Stimulated activated CD8-positive, alpha-beta memory T cell treated with anti-CD3 and anti-CD28 coated beads, Interleukin-15, amount 100 ng/mL, for 24 hours (primary cell): ENCODE measurements at places on chromosomes 4 and X.

DNA sequence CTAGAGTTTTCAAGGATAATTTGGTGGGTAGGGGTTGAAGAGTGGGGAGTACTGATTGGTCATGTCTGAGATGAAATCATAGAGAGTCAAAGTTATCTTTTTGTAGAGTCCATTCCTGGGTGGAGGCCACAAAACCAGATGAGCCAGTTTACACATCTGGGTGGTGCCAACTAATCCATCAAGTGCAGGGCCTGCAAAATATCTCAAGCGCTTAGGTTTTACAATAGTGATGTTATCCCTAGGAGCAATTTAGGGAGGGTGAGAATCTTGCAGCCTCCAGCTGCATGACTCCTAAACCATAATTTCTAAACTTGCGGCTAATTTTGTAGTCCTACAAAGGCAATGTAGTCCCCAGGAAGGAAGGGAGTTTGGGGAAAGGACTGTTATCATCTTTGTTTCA, 988.3 kb upstream of the LCORL start:
- no peak for DNase-seq

GRCh38 chr4:53598483-53598882, 7.2 kb upstream of the LNX1 start:
- no peak for DNase-seq

DNA sequence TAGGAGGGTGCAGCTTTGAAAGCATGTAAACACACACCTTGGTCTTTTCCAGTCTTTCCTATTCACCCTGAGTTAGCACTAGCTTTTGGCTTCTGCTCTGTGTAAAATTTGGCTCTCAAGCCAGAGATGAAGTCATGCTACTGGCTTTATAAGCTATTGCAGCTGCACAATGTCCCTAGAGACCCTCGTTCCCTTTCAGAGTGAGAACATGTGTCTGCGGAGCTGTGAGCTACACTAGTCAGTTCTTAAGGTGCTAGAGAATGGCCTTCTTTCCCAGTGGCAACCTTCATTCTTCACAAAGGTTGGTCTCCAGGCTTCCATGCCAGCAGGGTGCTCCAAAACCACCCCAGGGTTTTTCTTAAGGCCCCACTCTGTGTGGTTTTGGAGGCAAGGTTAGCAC, 199.1 kb downstream of the SPATA18 start:
- DNase-seq = no peak

DNA sequence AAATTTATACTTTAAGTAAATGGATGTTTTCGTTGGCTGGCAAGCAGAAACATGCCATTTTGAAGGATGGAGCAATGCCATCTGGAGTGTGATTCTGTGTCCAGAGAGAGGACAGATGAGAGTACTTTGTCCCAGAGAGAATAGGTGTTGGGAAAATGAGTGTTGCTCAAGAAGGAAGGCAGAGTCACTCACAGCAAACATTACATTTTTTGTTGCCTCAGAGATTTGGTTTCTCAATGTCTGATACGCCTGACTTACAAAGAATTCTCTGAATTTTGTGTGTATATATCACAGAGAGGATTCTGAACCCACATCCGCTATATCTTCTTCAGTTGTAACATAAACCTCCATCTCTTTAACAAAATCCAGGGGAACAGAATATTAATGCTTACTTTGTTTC, 102.8 kb upstream of the PCDH18 start:
- DNase-seq = no peak

- no peak for DNase-seq
Observed at GRCh38 chr4:80918004-80918403, 112.5 kb upstream of the BMP3 start.

DNA sequence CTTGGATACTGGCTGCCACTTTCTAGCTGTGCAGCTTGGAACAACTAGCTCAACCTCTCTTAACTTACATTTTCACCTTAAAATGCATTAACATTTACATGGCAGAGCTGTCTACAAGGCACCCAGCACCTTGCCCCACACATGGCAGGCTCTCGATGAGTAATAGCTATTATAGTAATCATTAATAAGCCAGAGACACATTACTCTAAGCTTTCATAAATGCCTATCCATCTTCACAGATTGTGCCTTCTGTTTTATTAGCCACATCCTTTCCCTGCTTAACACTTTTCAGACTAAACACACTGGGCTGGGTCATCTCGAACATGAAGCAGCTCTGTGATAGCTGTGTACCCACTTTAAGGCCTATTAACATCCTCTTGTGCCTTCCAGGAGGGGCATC, 83.8 kb upstream of the UCP1 start:
- DNase-seq = no peak

DNA sequence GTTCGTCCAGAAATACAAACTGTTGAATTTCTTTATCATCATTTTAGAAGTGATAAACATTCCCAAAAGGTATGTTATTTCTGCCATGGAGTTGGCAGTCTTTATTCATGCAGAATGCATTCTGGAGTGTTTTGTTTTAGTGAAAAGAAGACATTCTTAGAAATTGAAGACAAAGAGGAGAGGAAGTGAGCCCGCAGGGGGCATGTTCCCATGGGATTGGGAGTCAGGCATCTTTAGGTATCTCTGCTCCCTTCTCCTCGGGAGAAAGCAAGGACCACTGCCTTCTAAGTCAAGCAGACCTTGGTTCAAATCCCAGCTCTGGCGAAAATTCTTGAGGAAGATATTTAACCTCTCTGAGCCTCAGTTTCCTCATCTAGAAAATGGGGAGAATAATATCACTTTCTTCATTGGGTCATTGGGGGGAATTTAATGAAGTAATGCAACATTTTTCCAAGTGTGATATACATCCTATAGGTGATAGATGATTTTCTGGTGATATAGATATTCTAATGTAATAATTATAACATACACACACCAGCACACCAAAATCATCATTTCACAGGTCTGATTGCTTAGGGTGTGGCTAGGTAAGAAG, 26.5 kb upstream of the CHRNA9 start:
- DNase-seq = no peak

DNA sequence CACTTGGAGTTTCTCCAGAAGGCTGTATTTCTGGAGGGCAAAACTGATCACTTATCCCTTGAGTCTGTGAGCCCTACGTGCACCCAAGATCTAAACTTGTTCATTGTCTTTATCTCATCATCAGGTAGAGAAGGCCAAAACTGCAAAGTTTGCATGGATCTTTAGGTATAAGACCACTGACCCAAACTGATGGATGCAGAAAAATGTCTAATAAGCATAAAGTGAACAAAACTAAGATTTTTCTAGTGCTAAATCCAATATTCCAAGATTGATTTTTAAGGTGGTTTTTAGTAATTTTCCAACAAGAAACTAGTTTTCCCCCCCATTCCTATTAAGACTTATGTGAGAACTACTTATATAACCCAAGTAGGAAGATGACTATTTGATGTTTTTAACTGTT, 2.0 kb downstream of the TMSB15A start:
- DNase-seq = no peak

DNA sequence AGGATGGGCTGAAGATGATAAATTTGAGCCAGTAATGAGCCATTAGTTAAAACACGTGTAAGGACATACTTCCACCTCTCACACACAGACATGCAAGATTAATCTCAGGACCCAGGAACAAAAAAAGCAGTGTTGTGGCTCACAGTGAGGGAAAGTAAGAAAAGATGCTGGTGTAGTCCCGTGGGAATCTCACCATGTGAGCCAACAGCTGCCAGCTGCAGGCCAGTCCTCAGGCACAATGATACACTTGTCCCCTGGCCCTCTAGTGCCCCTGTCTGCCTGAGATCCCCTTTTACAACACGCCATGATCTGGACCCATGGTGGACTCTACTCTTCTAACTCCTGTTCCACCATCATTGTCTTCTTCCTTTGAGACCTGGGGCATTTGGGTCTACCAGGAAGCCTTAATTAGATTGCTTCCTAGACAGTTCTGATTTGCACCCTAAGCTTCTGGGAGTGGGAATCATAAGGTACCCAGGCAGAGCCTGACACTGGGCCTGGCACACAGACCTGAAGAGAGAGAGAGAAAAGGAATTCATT, 194.7 kb downstream of the STIM2 start:
- DNase-seq = no peak

DNA sequence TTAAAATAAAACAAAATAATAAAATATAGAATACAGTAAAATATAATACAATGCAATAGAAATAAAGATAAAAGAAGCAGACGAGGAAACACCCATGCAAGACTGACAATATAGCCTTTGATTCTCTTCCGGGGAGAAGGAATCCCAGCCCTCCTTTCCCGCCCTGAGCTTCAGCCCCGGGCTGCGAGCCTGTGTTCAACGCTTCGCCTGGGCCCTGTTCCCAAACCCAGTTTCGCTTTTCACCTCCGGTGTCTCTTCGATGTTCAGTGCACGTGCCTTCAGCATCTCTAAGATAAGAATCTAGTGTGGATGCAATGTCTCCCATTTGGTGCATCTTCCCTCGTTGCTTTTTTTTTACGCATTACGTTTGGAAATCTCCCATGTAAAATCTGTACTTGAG, 38.4 kb upstream of the ARSD start:
- no peak for DNase-seq

DNA sequence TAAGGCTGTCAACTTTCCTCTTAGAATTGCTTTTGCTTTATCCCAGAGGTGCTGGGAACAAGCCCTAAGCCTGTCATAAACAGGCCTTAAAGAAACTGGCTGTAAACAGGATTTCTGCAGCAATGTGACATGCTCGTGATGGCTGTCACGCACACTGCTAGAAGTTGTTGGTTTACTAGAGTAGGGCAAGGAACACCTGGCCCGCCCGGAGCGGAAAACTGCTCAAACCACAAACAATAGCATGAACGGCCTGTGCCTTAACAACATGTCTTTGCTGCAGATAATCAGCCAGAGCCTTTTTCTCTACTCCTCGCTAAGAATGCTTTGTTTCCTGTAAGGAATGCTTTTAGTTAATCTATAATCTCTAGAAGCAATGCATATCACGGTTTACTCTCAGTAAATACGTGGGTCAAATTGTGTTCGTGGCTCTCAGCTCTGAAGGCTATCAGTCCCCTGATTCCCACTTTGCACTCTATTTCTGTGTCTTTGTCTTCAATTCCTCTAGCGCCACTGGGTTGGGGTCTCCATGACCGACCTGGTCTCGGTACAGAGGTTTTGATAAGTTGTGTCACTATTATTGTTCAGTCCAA, 318.3 kb downstream of the GLUD2 start:
- no peak for DNase-seq

- no peak for DNase-seq
Observed at GRCh38 chr4:83238393-83239248, 46.0 kb downstream of the COQ2 start.

DNA sequence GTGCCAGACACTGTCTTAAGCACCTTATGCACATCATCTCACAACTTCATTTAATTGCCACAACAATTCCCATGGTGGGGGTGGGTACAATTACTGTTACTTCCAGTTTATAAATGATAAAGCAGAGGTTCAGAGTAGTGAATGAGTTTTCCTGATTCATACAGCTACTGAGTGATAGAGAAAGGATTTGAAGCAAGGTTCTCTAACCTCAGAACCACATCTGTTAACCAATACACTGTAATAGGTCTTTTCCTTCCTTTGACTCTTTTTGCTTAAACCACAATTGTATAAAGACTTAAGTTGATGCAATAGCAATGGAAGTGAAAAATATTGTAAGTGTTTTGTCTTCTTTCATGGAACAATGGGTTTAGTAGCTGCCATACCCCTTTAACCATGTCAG, 43.5 kb upstream of the PAK3 start:
- DNase-seq = no peak

DNA sequence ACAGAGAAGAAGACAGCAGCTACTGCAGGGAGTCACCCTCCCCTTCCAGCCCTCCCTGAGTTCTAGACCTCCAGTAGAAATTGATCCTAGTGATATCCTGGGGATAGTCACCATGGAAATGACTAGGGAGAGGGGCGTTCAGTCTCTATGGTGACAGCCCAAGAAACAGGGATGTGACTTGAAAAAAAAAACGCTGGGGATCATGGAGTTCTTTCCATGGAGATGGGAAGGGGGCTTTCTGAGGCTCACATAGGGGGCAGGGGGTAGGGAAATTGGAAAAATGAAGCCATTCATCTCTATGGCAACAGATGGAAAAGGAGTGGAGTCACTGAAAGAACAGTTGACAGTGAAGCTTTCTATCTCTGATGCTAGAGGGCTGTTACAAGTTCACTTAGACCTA, 28.0 kb upstream of the IGBP1 start:
- DNase-seq = no peak

GRCh38 chr4:160265014-160265413, 1162.1 kb downstream of the RAPGEF2 start:
- DNase-seq = no peak

DNA sequence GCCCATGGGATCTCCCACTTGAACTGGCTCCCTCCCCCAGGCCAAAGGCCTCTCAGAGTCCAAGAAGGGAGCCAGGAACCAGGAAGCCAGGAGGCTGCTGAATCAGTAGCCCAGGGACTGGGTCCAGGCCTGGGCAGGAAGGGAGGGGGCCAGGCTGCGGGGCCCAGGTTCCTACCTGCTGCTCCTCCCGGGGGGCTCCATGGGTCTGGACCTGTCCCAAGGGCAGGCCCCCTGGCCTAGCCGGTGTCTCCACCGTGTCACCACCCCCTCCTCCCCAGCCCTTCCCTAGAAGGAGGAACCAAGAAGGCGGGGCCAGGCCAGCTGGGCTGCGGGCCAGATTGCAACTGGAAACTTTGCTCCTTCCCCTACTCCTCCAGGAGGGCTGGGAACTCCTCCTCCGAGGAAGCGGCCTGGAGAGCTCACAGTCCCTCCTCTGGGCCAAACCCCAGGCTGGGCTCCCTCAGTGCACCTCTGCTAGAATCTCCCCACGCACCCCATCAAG, at the start of gene IQSEC2:
Gene IQSEC2 (minus strand): TSS at position 264 of the 502 bp plus-strand sequence.
- no peak for DNase-seq

- no peak for DNase-seq
Observed at GRCh38 chr4:122450847-122451246, 5.7 kb downstream of the IL2 start.

DNA sequence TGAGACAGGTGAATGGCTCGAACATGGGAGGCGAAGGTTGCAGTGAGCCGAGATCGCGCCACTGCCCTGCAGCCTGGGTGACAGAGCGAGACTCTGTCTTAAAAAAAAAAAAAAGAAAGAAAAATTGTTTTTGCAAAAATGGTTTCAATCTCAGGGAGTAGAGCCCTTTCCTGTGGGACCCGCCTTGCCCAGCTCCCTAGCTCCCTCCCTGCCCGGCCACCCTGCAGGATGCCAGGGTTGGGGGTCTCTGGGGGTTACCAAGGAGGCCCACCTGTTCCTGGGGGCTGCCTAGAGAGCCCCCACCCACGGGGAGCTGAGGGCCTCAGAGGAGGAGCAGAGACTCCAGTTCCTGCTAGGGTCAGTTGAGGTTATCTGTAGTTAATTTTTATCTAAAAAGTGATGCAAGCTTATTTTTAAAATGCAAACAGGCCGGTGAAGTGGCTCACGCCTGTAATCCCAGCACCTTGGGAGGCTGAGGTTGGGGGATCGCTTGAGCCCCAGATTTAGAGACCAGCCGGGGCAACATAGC, 18.7 kb upstream of the PLCXD1 start:
- DNase-seq = no peak
